Mucosa of descending colon (tissue), 3 donors: ENCODE measurements at places on chromosomes 2 and 18. TPM values are rescaled to one million over a fixed set of nuclear protein-coding genes. Genes with fewer than 3 reads are reported as not detected.

LDLRAD4 gene
- 37.4 TPM for total RNA-seq

ST6GAL2 gene
- 0.20 TPM for total RNA-seq

GRCh38 chr18:31918733-31919132 is 24.2 kb downstream of the TRAPPC8 start:
- no peak for DNase-seq

- DNase-seq: peak; percentile 16
These were observed 87.0 kb upstream of the SPATS2L start for GRCh38 chr2:200219309-200220113.

ASB18 gene
- not detected for total RNA-seq

AKAIN1 gene
- not detected for total RNA-seq

CCDC141 gene
- 1.8 TPM for total RNA-seq

DNA sequence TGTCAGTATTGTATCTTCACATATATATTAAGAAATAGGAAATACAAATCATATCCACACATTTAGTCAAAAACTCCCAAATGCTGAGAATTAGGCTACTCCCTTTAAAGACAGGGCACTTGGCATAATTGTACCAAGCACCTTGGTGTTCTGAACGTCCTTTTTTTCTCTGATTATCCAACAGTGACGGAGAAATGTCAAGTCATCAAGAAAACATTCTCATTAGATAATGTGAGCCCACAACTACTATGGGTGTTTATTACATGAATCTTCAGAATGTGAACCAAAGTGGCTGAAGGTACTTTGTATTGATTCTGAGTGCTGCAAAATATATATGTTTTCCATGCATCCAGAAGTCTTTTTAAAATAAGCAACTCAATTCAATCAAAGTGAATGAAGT is 83.8 kb downstream of the PSMG2 start:
- DNase-seq: no peak

- DNase-seq: no peak
These were observed 199.1 kb upstream of the UBE2E3 start for GRCh38 chr2:180781276-180781675.

GRHL1 gene
- total RNA-seq: 2.0 TPM

DNA sequence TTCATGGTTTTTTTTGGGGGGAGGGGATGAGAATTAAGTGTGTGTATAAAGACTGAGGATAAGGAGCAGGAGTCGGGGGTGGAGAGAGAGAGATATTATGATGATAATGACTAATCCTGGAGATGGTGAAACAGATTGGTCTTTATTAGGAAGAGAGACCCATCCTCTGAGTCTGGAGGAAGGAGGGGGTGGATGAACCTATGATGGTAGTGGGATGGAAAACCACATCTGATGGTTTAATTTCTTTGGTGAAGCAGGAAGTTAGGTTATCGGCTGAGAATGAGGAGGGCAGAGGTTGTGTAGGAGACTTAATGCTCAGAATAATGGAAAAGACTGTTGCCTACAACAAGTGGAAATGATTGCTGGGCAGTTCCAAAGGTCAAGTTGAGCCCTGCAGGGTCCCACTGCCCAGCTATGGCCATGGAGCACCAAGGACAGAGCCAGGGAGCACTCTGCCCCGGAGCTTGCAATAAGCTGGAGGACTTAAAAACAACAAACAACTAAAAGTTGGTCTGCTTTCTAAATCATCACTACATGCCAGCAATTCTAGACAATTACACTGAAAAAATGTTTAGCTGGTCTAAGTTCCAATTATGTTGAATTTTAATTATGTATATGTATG is 7.9 kb downstream of the SLC16A14 start:
- no peak for DNase-seq

BBS5 gene
- total RNA-seq: 2.7 TPM

- no peak for DNase-seq
These were observed 159.8 kb downstream of the SUCLG1 start for GRCh38 chr2:84299211-84299775.

GRCh38 chr18:56873441-56874140 is 222.4 kb downstream of the WDR7 start:
- DNase-seq: no peak

DNA sequence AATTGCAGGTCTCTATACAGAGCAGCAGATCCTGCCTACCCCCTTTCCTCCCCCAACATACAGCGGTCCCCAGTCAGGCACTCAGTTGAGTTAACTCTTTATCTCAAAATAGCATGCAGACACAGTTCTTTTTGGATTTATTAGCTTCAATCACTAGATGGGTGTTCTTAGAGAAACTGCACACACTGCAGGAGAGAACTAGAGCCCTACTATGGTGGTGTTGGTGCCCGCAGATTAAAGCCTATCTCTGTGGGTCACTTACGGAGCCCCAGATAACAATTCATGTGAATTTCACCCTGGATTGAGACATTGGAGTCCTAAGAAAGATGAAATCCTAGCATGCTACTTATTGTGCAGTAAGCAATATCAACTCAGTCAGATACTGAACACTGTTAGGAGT is 11.9 kb downstream of the ADD2 start:
- DNase-seq: no peak

DNA sequence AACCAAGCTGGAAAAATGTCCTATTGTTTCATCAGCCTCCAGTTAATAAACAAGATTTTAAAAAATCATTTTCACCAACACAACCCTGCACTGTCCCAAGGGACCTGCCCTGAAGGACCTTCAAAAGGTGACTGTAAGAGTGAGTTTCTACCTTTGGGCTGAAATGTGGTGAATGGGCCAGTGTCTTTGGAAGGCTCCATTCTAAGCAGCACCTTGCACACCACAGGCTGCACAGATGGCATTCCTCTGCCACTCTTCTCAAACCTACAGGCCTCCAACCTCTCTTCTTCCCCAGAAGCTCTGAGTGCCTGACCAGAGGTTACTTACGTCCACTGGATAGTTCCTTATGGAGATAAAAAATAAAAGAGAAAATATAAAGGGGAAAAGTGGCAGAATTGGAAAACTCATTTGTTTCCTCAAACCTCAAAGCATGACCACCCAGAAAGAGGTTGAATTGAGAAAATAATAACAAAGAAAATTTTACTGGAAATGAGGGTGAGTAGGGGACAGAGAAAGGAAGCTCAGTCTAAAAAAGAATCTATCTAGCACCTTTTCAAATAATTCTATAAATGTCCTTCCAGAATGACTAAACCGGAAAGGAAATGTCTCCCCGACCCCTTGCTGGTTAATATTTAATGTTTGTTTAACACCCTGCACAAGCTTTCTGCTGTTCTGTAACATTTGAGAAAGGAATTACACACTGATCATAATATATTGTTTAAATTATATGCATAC is 175.7 kb downstream of the METTL4 start:
- DNase-seq: no peak

DNA sequence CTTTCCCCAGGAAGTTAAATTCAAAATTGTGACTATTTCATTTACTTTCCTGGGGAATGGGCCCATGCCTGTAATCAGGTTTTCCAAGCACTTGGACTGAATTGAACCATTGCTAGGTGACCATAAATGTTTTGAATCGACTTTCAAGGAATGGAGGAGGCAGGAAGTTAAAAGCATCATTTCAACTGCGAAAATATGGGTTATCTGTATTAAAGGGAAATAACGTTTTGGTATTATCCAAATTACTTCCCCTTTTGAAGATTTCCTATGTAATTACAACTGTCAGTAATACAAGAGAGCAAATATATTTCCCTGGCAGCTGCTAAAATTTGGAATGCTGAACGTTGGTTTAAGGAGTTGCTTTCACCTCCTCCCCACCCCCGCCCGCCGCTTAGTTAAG is 19.0 kb downstream of the PNO1 start:
- DNase-seq: no peak

CDH20 gene
- not detected for total RNA-seq

DNA sequence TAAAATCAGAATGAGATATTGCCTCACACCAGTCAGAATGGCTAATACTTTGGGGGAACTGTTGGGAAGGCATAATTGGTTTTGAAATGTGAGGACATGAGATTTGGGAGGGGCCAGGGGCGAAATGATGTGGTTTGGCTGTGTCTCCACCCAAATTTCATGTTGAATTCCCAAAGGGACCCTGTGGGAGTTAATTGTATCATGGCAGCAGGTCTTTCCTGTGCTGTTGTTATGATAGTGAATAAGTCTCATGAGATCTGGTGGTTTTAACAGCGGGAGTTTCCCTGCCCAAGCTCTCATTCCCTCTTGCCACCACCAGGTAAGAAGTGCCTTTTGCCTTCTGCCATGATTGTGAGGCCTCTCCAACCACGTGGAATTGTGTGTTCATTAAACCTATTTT is 59.6 kb downstream of the CSRNP3 start:
- no peak for DNase-seq

DNA sequence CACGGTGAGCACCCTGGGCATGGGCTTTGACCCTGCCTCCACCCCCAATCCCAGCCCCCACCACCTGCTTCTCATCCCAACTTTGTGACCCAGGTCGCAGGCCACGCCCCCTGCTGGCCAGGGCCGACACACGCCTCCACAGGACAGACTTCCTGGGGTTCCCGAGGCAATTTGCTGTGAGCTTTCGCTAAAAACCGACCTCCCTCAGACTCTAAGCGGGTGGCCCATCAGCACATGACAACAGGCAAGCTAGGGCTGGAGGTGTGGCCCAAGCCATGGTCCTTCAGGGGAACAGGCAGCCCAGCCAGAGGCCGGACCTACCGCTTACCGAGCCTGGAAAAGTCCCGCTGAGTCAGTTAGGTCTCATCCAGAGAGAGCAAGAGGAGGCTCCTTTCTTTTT is 31.9 kb downstream of the C1QL2 start:
- no peak for DNase-seq

DNA sequence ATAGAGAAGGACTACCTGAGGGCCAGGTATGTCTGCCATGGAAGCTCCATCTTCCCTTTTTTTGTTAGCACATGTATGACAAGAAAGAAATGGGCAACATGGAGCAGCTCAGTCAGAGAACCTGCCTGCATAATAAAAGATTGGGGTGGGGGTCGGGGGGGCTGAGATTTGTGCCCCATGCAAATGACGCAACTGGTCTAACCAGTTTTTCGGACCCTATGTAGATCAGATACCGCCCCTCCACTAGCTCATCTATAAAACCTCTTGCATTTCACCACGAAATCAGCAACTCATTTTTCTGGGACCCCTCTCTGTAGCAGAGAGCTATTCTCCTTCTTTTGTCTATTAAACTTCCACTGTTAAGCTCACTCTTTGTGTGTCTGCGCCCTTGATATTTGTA is 657.2 kb downstream of the ERBB4 start:
- DNase-seq: no peak

IL36G gene
- not detected for total RNA-seq

DNA sequence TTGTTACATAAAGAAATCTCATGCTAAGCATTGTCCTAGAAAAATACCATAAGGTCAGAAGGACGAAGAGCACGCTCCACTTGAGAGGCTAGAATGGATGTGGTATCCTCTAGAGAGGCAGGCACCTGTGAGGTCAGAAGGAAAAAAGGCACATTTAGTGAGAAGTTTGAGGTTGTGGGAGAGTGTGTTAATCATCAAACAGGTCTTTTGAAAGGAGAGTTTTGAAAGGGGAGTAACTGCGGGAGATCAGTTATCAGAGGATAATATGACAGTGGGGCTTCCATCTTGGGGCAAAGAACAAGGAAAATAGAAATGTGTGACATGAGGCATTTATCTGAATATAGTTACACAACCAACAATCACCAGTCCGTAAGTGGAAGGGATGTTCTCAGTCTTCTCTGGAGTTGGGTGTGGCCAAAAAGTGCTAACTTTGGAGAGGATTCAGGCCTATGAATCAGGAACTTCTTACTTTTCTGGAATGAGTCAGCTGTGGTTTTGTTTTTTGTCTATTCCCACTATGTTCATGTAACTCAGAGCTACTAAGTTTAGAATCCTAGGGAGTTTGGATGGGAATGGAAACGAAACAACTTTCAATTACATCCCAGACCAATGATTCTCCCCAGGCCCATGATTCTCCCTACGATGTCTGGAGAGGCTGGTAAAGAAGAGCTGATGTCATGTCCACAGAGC is 451.4 kb upstream of the ST6GAL2 start:
- no peak for DNase-seq

DSEL gene
- 2.1 TPM for total RNA-seq

GRCh38 chr18:22207021-22207758 is 37.8 kb downstream of the GATA6 start:
- no peak for DNase-seq

DNA sequence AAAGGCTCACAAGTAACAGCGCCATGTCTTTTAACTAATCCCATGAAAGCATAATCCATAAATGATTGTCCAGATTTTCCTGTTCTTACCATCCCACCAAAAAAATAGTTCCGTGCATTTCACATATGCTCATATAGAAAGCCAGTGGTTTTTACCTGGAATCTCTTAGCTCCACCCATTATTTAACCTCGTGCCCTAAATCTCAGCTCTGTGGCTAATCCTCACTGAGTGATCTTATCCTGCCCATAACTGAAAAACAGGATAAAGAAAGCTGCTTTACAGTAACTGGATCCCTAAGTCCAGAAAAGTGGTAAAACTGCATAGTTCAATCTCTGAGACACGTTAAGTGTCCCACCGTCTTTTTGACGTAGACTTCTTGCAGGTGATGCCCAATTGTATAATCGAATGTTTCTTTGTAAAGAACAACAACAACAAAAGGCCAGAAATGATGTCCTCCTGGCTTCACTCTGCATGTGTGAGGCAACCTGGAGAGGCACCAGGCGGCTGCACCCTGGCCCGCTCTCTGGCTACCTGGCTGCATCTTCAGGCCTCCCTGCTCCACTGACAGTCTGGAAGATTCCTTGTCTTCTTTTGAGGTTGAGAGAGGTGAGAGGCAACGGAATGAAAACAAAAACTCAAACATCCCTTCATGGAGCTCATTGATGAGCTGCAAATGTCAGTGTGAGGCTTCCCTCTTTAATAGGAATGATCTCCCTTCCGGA is 38.6 kb downstream of the FEZ2 start:
- DNase-seq: no peak

DNA sequence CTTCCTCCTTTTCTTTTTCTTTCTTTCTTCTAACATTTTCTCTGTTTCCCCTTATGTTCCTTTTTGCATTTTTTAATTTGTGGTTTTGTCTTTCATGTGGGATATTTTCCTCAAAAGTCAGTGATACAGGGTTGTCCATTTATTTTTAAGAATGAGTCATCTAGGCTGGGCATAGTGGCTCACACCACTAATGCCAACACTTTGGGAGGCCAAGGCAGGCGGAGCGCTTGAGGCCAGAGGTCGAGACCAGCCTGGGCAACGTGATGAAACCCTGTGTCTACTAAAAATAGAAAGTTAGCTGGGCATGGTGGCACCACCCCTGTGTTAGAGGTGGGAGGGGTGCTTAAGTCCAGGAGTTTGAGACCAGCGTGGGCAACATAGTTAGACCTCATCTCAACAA is 35.8 kb downstream of the KATNAL2 start:
- no peak for DNase-seq

MORN2 gene
- 8.0 TPM for total RNA-seq

- no peak for DNase-seq
These were observed 528.8 kb downstream of the CMPK2 start for GRCh38 chr2:6336752-6337471.

- no peak for DNase-seq
These were observed 423.4 kb downstream of the ZEB2 start for GRCh38 chr2:144096531-144096930.
